ENCODE measurements at places on chromosomes 2 and 18.

- no peak for DNase-seq
These were observed 3.8 kb downstream of the STAM2 start for GRCh38 chr2:152171718-152172117.

- no peak for DNase-seq
These were observed 26.8 kb upstream of the DCC start for GRCh38 chr18:52313213-52313612.

GRCh38 chr18:76504749-76505148 lies 9.7 kb upstream of the ZNF516 start:
- no peak for DNase-seq

- DNase-seq = no peak
These were observed 143.5 kb downstream of the TCF4 start for GRCh38 chr18:55444536-55444935.

DNA sequence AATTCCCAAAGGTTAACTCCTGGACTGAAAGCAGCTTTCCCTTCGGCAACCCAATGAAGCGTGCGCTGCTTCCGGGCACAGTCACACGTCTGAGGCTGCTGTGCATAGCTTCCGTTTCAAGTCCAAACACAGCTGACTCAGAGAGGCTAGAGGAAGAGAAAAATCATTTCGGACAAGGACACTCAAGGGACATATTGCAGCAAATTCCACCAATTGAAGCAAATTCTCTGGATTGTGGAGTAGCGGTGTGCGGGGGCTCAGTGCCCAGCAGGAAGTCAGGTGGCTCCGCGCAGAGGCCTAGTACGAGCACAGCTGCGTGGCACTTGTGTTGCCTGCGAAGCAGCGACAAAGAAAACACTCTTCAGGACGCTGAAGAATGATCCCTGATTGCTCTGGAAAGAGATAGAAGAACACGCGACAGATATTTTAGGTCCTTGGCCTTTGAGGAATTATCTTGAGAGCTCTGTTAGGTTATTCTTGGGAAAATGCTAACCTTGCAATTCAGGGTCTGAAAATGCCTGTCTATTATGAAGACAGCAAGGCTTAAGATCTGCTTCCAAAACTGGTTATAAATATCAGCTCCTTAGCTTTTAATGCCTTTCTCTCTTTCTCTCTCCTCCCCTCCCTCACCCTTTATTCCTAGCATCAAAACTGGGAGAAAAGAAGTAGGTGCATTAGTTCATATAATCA lies 352.6 kb upstream of the DLGAP1 start:
- no peak for DNase-seq

DNA sequence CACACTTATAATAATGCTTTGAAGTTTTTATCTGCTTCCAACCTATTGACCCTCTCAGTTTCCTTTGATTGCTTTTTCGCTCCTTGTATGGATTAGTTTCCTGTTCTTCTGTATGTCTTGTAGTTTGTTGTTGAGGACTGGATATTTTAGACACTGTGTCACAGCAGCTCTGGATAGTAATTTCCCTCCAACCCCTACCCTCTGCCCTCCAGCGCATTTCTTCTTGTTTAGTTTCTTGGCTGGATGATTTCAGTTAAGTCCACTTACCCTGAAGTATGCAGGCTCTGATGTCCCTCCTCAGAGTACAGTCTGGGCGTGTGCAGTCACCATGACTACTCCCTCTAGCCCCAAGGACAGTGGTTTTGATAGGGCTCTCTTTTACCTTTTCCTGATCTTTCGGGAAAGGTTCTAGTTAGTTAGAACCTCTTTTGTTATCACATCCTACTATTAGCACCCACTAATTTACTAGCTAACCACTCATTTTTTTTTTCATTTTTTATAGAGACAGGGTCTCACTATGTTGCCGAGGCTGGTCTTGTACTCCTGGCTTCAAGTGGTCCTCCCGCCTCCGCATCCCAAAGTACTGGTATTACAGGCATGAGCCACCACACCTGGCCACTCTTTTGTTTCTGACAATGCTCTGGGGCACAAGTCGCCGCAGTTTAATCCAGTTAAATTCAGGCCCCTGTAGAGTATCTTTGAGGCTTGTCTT lies 16.3 kb upstream of the LYG1 start:
- DNase-seq = no peak

GRCh38 chr2:85998071-85998991 lies 107.4 kb downstream of the POLR1A start:
- no peak for DNase-seq

DNA sequence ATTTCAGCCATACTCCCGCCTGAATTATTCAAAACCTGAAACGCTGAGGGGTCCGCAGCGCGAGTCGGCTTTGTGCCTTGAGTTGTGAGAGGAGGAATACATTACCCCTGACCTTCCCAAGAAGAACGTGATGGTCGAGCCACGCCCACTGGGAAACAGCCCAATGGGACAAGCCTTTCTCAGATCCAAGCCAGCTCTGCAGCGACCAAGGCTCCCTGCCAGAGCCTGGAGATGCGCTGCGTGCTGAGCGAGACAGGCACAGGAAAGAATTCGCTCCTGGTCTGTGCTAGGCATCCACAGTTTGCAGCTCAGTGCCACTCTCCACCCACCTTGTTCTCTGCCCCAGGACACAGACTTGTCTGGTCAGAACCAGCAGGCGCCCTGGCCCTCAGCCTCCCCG lies 74.1 kb upstream of the GLI2 start:
- DNase-seq = no peak

Measured in stimulated activated CD8-positive, alpha-beta memory T cell treated with anti-CD3 and anti-CD28 coated beads, Interleukin-2, amount 100 ng/mL, for 1 hour (primary cell).